ENCODE measurements at places on chromosomes 1 and 21.

- no peak for DNase-seq
Measured at GRCh38 chr1:223724376-223724775, 12.0 kb downstream of the CAPN2 start.

GRCh38 chr1:155003766-155004351 lies 1.3 kb downstream of the ZBTB7B start:
- DNase-seq = no peak

GRCh38 chr21:43609501-43610340 lies 49.6 kb downstream of the HSF2BP start:
- no peak for DNase-seq

GRCh38 chr21:45847870-45848269 lies 133.7 kb upstream of the COL6A1 start:
- DNase-seq = no peak

- DNase-seq = no peak
Measured at GRCh38 chr1:6599141-6599975, 3.3 kb downstream of the KLHL21 start.

- no peak for DNase-seq
Measured at GRCh38 chr1:169724168-169724567, 9.7 kb downstream of the SELE start.

Measured in BJ (cell line).